ENCODE measurements at places on chromosomes 13 and 19.

- no peak for DNase-seq
Measured at GRCh38 chr13:113369189-113369588, 5.3 kb upstream of the GRTP1 start.

GRCh38 chr19:47377208-47377701, 28.1 kb downstream of the DHX34 start:
- DNase-seq = no peak

DNA sequence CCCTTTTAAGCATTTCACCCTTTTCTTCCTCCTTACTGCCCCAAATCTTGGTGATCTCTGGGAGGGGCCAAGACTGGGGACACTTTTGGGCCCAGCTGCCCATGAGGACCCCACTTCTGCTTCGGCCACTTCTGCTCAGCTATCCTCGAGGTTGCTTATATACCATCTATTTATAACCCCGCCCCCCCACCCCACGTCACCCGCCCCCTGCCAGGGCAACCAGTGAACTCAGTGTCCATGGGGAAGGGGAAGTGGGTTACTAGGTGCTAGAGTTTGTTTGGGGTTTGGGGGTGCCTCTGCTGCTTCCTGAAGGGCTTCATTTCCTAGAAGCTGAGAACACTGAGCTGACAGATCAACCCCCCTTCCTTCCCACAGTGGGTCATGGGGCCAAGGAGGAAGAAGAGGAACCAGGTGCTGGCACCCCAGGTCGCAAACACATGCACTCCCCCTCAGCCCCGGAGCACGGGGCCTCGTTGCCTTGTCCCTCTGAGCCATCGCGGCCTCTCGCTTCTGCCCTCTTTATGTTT, 6.1 kb upstream of the ADGRE5 start:
- peak; percentile 62 for DNase-seq

GRCh38 chr13:91313103-91313502, 34.4 kb upstream of the MIR17HG start:
- DNase-seq = no peak

DNA sequence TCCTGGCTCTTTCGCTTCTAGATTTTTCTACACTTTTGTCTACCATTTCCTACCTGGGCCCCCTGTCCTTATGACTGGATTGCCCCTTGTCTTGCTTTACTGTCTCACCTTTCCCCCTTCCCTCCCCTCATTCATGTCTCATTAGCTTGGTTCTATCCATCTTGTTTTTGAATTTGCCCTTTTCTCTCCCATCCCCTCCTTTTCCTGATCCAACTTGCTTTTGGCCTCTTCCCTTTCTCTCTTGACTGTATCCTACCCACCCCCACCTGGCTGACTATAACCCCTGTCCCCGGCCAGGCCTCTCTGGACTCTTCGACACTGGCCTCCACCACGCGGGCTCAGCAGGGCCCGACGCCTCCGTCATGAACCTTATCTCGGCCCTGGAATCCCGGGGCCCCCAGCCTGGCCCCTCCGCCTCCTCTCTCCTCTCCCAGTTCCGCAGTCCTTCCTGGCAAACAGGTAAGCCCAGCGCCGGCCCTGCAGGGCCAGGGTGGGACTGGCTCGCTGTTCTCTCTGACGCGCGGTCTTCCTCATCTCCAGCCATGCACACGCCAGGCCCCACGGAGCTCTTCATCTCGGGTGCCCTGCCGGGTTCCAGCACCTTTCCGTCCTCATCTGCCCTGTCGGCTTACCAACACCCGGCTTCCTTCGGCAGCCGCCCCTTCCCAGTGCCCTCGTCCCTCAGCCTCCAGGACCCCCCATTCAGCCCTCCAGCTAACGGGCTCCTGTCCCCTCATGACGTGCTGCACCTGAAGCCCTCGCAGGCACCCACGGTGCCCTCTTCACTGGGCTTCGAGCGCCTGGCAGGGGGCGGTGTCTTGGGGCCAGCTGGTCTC, 3.4 kb downstream of the PRR12 start:
- no peak for DNase-seq

GRCh38 chr19:43395561-43395960, 19.1 kb upstream of the TEX101 start:
- no peak for DNase-seq

DNA sequence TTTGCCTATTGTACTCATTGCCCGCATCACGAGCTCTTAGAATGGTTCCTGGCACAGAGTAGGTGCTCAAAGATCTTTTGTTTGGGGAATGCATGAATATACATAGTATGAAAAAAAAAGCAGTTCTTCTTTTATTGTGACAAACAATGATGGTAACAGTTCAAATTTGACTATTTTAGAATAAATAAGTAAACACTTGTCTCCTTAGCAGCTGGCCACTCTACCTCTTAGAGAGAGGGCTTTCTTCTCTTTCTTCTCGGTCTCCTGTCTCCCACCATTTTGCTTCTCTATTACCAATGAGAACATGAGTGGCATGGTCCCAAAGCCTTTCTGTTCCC, 639 bp upstream of the SLAIN1 start:
- DNase-seq = no peak

GRCh38 chr13:49693191-49693733, 2.0 kb upstream of the EBPL start:
- no peak for DNase-seq

DNA sequence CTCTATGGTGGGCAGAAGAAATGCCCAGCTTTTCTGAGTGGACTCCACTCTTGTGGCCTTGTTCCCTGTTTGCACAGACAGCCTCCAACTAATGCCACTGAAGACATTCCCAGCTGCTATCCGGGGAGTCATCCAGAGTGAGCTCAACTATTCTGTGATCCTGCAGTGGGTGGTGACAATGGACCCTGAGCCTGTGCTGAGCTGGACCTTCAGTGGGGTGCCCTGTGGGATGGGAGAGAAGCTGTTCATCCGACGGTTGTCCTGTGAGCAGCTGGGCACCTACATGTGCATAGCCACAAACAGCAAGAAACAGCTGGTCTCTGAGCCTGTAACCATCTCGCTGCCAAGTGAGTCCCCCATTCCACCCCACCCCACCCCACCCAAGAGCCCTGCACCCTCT, 10.3 kb downstream of the IGSF23 start:
- no peak for DNase-seq

DNA sequence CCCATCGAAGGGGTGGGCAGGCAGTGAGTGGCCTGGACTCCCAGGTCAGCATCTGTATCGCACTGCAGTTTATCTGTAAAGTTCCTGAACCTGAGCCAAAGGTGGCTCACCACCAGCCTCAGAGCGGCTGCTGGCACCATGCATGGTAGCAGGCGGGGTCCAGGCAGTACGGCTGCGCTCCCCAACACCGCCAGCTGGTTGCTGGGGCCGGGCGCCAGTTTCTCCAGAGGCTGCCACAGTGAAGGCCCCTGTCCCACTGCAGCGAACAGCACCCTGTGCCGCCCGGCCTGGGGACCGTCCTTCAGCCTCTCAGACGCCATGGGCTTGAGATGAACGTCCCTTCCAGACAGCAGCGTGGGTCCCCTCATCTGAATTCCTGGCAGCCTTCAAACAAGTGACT, 109.8 kb downstream of the KDM4B start:
- no peak for DNase-seq

DNA sequence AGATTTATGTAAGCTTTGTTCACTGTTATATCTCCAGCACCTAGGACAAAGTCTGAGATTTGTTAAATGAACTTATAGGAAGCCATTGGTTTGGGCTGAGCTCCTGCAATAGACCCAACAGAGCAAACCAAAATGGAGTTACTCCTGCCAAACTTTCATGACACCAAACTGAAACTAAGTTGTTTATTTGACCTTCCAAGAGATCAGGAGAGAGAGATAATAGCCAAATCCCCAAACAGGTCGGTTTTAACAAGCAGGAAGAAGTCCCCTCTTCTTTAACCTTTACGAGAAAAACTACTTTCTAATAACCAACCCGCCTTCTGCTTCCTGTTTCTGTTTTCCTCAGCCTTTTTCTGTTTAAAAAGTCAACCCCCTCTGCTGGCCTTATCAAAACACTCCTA, 54.9 kb upstream of the ATP12A start:
- no peak for DNase-seq

GRCh38 chr19:39384839-39385568, 5.9 kb downstream of the PAF1 start:
- no peak for DNase-seq

- DNase-seq = no peak
Measured at GRCh38 chr19:54345938-54346386, 7.0 kb upstream of the LILRA4 start.

- no peak for DNase-seq
Measured at GRCh38 chr19:49419173-49419572, 4.1 kb downstream of the PTH2 start.

GRCh38 chr13:111661776-111662175, 341.3 kb downstream of the TEX29 start:
- DNase-seq = no peak

DNA sequence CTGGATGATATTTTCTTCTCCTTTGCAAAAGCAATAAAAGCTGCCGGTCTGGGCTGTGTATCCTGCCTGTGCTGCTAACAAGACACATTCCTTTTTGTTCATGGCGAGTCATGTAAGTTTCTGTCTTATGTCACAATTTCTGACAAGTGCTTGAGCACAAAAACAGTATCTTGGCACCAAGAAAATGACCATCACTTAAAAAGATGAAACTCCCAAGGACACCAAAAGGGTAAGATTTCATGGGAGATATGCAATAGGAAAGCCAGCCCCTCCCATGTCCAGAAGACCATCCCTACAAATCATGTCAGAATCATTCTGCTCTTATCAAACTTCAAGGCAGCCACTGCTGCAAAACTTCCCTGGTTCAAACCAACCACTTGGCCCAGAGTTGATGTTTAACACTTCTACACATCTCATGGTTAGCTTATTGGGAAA, 375.4 kb upstream of the ZNF507 start:
- DNase-seq = no peak

- DNase-seq = no peak
Measured at GRCh38 chr13:84332346-84332745, 450.1 kb upstream of the SLITRK1 start.

DNA sequence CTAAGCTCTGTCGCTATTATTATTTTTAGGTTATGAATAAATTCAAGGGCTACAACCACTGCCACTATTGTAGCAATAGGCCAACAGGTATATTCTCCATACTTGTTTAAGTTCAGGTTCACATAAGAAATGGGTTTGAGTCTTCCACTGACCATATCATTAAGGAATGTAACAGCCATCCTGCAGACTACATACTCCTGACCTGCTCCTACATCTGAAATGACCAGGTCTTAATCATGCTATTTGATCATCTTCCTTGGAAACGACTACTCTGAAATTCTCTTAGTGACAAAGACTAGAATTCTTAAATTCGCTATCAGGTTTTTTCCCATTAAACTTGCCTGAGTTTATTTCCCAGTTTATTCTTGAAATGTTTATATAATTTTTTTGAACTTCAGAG, 66.8 kb downstream of the IPO5 start:
- DNase-seq = no peak

GRCh38 chr13:63910511-63910910, 2494.9 kb upstream of the PCDH20 start:
- DNase-seq = no peak

GRCh38 chr13:113930671-113931637, 42.9 kb downstream of the C13orf46 start:
- DNase-seq = peak; percentile 43

- no peak for DNase-seq
Measured at GRCh38 chr13:108031865-108032264, 183.5 kb downstream of the LIG4 start.

Measured in stimulated activated CD4-positive, alpha-beta T cell treated with anti-CD3 and anti-CD28 coated beads, Interleukin-1b, Interleukin-23, amount 100 ng/mL, for 48 hours (primary cell).